ENCODE measurements at places on chromosomes 13 and 19.

DNA sequence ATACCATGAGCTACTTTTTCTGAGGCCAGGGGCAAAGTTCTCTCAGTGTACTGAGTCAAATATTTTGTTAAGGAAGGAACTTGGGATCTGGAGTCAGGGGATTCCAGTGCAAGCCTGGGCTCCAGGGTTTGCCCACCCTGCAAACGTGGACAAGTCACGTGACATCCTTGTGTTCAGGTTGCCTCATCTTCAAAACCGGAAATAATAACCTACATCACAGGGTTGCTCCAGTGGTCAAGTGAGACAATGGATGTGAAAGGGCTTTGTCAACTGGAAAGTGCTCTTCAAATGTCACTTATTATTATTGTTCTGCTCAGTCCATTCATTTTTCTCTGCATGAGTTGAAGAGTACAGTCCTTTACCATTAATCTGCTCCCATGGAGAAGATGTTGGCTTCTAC is 414.9 kb downstream of the COG6 start:
- no peak for DNase-seq

DNA sequence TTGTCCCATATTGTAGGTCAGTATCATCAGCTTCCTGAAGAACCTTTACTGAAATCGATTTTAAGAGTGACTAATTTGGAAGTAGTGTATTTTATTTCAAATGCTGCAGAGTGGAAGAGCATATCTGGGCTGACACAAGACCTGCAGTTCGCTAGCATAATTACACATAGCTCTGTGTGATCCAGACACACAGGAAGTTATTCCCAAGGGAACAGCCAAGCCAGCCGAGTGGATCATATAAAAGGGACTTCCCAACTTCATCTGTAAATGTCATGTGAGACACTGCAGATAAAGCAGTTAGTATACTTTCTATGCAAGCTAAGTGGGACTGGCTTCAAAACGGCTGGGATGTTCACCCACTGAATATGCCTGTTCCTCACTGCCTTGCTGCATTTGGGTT is 760.4 kb downstream of the SLITRK1 start:
- DNase-seq: no peak

GRCh38 chr13:72141855-72142519 is 275.0 kb upstream of the DACH1 start:
- DNase-seq: no peak

- no peak for DNase-seq
Observed at GRCh38 chr13:110089100-110089499, 217.9 kb downstream of the COL4A1 start.

DNA sequence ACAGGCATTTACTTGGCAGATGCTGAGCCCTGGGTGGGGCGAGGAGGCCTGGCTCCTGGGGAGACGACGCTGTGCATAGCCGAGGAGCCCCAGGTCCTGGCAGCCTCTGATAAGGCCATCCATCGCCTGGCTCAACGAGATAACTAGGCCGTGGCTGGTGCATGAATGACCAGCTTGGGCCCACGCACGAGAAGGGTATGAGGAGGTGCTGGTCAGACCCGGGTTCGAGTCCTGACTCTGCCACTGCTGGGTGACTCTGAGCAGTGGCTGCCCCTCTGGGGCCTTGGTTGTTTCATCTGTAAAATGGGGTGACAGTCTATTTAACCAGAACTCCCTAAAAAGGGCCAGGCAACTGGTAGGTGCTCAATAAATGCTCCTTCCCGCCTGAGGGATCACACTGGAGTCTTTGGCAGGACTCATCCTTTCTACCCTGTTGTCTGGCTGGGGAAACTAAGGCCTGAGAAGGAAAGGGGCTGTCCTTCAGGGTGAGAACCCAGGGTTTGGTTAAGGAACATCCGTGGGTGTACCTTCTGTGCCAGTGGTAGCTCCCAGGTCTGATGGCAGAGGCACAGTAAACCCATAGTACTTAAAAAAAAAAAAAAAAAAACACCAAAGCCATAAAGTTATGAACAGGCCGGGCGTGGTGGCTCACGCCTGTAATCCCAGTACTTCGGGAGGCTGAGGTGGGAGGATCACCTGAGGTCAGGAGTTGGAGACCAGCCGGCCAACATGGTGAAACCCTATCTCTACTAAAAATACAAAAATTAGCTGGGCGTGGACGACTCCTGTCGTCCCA is 8.1 kb upstream of the ARRDC2 start:
- no peak for DNase-seq

DNA sequence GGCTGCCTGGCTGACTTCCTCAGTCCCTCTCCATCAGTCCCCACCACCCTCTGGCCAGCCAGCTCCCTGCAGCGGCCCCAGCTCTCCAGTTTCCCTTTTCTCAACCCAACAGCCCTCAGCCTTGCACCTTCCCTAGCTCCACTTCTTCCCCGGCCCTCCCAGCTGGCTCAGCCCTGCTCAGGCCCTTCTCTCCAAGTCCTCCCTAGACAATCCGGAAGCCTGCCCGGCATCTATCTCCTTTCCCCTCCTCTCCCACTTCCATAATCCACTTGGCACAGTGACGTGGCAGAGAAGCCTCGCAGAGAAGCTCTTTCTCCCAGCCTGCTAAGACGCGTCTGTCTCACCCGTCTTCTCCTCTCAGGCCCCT is 1.1 kb downstream of the UBXN6 start:
- DNase-seq: no peak

- DNase-seq: no peak
Observed at GRCh38 chr19:40278361-40279035, 6.6 kb downstream of the AKT2 start.

DNA sequence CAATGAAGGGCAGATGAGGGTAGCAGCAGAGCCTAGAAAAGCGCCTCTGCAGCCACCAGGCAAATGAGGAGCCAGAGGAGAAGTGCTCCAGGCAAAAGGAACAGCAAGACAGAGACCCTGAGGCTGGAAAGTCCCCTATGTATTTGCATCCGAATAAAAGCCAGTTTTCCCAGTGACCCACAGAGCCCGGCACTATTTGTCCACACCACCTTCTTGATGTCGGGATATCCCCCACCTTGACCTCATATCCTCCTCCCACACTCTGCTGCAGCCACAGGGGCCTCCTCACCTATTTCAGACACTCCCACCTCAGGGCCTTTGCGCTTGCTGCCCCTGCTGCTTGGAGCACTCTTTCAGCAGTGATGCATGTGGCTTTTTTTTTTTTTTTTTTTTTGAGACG is 6.6 kb downstream of the ATG4D start:
- no peak for DNase-seq

DNA sequence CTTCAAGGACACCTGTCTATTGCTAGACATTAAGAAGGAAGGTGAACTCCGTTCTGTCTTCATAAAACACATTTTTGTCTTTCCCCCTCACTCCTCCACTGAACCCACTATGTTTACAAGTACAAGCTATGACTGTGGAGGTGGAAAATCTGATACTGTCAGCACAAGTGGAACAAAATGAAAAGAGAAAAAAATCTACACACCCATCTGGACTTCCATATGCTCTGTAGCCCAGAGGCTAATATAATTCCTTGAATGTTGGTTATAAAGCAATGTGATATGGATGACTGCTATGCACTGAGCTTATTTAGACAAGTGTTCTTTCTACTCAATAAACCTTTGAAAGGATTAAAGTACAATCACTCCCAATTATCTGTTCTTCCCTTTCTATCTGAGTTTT is 713.5 kb downstream of the DIAPH3 start:
- no peak for DNase-seq

GRCh38 chr13:106159295-106160195 is 375.9 kb downstream of the EFNB2 start:
- no peak for DNase-seq

DNA sequence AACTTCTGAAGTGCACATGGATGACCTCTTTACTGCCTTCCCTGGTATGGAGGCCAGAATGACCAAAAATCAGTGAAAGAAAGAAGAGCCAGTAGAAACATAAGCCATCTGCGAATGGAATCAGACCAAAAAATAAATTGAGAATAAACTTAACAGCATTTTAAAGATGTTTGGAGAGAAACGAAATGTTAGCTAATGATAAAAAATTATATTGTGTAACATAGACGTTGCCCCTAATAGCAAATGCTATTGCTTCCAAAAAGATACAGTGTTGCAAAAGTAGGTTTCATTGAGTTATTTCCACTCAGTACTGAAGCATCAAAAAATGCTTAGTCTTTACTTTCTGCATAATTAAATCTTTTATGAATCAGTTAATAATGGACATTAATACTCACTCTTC is 371.7 kb downstream of the LIG4 start:
- DNase-seq: no peak

Measured in non-pigmented ciliary epithelial cell (primary cell).